ENCODE measurements at places on chromosomes 3 and 15. TPM values are rescaled to one million over a fixed set of nuclear protein-coding genes. Genes with fewer than 3 reads are reported as not detected.

DNA sequence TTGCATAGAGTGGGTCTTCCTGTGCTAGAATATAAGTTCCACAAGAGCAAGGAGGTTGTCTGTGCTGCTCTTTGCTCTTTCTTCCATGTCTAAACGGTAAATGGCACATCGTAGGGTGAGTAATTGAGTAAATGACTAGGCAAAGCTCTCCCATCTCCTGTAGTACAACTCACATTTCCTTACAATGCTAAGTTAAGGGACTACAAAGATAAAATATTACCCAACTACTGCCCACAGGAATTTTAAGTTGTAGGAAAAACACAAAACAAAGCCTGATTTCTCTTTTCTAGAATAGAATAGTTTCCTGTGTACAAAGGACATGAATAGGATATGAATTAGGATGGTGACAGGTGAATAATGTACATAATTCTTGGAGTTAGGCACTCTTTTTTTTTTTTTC is 19.9 kb upstream of the LRIG1 start:
- no peak for DNase-seq

GRCh38 chr15:69474291-69474690 is 21.7 kb downstream of the RPLP1 start:
- DNase-seq: no peak

GRCh38 chr3:54533856-54534255 is 394.0 kb downstream of the LRTM1 start:
- DNase-seq: no peak

The MITF gene
- 35.5 TPM for polyA plus RNA-seq

The GOLGA8J gene
- polyA plus RNA-seq: 0.63 TPM

GRCh38 chr15:78205337-78205736 is 29.0 kb downstream of the ACSBG1 start:
- DNase-seq: no peak

The TLR9 gene
- polyA plus RNA-seq: 0.28 TPM

GRCh38 chr15:47961401-47962090 is 159.2 kb upstream of the SLC24A5 start:
- DNase-seq: no peak

DNA sequence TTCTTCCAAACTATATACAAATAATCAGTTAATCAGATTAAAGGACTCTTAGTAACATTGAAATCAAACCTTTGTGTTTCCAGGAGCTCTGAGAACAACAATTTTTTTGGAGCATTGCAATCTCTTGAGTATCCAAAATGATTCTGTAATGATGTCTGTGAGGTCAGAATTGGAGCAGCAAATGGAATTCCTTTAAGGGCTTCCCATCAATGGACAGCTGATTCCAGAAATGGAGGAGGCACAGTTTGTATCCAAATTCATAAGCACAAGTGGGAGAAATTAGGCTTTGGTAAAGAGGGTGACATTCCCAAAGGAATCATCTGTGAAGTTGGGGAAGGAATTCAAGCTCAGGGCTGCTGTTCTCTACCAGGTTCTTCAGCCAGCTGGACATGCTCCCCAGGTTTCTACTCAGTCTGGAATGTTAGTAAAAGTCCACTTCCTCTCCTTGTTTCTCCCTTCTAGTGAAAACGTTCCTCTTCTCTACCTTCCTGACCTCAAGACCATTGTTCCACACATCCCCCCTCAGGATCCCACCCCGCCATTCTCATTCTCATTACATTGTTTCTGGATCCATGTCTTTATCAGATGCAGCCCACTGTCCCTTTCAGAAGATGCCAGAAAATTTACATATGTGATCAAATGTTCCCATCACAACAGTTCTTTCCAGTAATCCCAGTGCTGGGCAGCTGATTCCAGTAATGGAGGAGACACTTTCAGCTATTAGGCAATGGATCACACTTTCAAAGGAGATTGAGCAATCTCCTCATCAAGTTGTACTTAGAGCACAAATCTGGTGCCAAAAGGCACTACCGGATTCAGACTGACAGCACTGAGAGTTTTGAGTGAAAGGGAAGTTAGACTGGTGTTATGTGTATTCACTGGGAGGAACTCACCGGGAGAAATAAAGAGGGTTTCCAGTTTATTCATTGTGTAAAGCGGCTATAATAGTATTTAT is 391.3 kb upstream of the TPRG1 start:
- DNase-seq: no peak

GRCh38 chr3:56985878-56986277 is 74.6 kb upstream of the SPATA12 start:
- no peak for DNase-seq

GRCh38 chr15:79394231-79394630 is 37.9 kb upstream of the MINAR1 start:
- DNase-seq: no peak

The SLC12A1 gene
- polyA plus RNA-seq: 267 TPM

DNA sequence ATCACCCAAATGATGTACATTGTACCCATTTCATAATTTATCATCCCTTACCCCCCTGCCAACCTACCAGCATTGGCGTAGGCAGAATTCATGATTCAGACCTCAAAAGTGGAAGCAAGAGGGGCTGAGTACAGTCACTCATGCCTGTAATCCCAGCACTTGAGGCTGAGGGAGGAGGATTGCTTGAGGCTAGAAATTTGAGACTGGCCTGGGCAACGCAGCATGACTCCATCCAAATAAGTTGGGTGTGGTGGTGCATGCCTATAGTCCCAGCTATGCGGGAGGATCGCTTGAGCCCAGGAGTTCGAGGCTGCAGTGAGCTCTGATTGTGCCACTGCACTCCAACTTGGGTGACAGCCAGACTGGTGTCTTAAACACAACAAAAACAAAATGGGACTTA is 10.4 kb downstream of the TTC14 start:
- no peak for DNase-seq

DNA sequence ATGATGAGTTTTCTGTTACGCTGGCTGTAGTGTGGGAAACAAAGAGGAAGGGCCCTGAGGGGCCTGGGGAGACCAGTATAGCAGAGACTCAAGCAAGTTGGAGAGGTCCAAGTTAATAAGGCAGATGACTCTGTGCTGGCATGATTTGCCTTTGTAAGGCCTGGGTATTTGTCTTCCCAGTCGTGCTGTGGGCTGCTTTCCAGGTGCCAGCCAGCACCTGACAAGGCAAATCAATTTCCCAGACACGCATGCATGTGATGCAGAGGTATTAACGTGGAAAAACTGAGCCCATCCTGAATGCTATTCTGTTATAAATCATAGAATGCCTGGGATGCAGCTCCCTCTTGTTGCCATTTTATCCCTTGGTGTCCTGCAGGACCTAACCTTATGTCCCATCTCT is 175.6 kb downstream of the MFSD1 start:
- no peak for DNase-seq

The RAB6B gene
- polyA plus RNA-seq: 17.0 TPM

GRCh38 chr3:99846477-99847160 is 29.0 kb downstream of the CMSS1 start:
- DNase-seq: no peak

DNA sequence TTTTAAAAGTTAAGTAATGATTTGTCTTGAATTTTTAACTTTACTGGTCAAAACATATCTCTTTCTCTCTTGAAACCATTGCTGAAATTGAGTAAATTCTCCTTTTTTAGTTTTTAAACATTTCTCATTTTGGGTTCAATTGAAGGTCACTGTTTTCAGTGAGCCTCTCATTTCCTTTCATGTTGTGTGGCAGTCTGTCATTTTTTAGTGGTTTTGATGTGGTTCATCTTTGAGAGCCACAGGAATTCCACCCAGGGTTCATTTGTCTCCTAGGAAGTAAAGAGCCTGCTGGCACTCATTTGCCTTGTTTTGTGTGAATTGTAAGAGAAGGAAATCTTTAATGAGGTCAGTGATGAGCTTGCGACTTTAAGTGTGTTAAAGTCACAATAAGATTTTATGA is 10.4 kb downstream of the CLDN11 start:
- no peak for DNase-seq

- DNase-seq: no peak
Measured at GRCh38 chr15:76903251-76903681, 1.9 kb downstream of the SCAPER start.

DNA sequence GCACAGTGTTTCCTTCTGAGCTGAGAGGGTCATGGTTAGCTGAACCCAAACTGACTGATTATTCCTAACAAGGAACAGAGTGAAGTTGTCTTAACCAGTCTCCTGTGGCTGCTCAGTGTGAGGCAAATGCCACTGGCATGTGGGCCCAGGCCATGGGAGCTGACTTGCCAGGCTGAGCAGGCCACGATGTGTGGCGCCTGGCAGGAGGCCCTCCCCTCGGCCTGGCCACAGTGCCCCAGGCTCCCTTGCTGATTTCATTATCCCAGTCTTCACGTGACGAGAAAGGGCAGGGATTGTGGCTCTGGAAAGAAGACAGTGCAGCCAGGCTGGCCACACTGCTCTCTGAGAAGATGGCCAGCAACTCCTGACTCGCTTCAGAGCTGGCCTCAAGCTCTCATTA is 58.8 kb downstream of the SLCO2A1 start:
- DNase-seq: no peak

- DNase-seq: peak; percentile 62
Measured at GRCh38 chr3:184685646-184686045, 26.2 kb downstream of the MAGEF1 start.

The PARP15 gene
- polyA plus RNA-seq: 0.43 TPM

GRCh38 chr15:97899981-97900380 is 60.5 kb upstream of the ARRDC4 start:
- DNase-seq: no peak

DNA sequence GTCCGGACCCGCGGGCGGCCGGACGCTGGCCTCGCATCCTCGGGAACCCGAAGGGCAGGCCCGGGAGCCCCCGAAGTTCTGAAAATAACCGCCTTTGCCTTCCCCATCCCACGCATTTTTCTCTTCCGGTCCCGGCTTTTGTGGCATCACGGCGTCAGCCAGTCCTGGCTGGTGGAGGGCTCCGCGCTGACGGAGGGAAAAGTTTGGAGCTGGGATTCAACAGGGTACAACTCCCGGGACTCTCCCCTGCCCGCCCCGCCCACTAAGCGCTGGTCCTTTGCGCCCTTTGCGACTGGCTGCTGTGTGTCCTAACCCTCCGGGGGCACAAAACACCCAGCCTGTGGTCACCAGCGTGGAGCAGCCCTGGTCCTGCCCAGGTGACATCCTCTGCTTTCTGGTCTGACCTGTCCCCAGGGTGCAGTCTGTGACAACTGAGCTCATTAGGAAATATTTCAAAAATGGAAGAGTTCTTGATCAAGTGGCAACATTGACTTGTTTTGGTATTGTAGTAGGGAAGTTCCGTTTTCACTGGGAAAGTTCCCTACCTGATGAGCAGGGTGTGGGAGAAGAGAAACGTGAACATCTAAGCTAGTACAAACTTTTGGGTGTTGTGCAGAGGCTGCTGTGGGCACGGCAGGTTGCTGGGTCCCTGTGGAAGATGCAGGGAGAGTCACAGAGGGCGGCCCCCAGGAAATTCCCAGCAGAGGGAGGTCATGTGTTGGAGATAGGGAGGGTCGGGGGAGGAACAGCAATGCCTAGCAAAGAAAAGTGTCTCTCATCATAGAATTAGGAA is 775 bp downstream of the ARNT2 start:
- peak; percentile 60 for DNase-seq

The EFCAB12 gene
- 5.7 TPM for polyA plus RNA-seq

The CPA3 gene
- polyA plus RNA-seq: 0.40 TPM

- DNase-seq: no peak
Measured at GRCh38 chr3:11131371-11131770, 22.9 kb upstream of the HRH1 start.

DNA sequence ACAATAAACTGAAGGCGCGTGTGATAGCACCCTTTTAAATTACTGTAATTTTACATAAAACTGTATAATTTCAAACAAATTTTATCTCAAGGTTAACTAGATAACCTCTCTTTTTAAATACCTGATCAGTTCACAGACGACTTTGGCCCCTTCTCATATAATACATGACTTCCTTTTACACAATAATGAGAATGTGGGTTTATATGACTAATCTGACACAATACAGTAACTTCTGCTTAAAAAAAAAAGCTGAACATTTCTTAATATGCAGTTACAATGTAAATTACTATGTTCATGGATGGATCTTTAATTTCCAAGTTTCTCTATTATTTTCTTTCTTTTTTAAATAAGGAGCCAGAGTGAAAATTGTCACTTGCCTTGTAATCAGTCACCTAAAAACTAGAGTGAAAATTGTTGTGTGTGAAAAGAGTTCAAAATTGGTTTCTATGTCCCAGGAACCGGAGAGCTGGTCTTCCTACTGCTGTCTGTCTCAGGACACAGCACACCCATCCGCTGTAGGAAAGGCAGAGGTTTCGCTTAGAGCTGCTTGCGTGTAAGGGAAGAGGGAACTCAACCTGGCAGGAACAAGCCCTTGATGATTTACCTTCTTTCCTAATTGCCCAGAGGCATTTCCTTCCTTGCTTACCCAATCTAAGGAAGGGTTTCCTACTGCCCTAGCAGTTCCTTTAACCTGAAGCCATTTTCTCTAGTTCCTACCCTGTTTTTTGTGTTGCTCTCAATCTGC is 33.3 kb downstream of the PLD1 start:
- DNase-seq: no peak

- DNase-seq: no peak
Measured at GRCh38 chr3:4044619-4045018, 245.4 kb downstream of the LRRN1 start.

The PLS1 gene
- 25.8 TPM for polyA plus RNA-seq

GRCh38 chr3:47932421-47932820 is 83.8 kb downstream of the MAP4 start:
- no peak for DNase-seq

DNA sequence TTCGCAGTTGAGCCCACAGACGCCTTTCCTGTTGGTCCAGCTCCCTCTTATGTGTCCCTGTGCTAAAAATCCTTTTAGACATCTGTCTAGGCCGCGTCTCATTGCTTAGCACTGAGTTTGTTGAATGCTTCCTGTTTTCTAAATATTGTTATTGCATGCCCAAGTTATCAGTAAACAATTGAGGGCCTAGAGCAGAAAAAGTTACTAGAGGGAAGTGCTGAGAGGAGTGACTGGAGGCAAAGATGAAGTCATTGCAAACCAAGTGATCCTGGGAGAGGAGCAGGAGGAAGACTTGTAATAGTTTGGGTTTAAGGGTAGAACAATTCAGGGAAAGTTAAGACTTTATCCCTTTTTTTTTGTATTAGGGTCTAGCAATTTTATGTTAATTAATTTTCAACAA is 88.1 kb downstream of the DCUN1D1 start:
- no peak for DNase-seq

- no peak for DNase-seq
Measured at GRCh38 chr3:26522919-26523318, 99.7 kb upstream of the LRRC3B start.

DNA sequence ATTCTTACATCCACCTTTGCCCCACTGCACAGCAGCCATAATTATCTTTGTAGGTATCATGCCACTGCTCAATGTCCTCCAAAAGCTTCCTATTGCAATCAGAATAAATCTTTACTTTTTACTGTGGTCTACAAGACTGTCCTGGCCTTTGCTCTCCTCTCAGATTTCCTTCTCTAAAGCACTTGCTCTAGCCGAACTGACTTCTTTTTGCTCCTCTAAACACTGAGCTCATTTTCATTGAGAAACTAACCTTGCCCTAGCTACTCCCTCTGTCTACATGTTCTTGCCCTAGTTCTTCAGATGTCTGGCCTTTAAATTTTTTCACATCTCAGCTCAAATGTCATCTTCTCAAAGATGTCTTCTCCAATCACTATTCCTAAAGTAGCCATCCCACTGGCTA is 342.8 kb downstream of the TBC1D5 start:
- DNase-seq: no peak

The RPS17 gene
- 1,921 TPM for polyA plus RNA-seq

GRCh38 chr15:63380151-63380807 is 1.4 kb downstream of the CA12 start:
- DNase-seq: no peak

The SEC61A1 gene
- 174 TPM for polyA plus RNA-seq

GRCh38 chr3:124227150-124227630 is 235.3 kb upstream of the ROPN1 start:
- no peak for DNase-seq

The PRICKLE2 gene
- polyA plus RNA-seq: 20.3 TPM

Data from renal pelvis (tissue), 12 donors.